NCI-H1092 (cell line): ENCODE measurements at places on chromosomes 2 and 18.

DNA sequence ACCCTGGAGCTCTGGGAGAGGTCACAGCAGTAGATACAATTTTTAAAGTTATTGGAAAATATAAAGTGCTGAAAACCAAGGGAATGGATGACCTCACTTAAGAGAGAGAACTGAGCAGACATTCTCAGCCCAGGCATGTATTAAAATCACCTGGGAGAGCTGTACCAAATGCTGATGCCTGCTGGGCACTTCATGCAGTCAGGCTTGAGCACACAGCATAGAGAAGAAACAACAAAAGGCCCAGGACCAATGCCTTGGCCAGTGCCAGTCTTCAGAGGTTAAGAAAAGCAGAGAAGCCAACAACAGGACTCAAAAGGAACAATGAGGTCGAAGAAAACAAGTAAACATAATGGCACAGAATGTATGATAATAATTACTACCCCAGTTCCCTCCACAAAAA, 211.8 kb downstream of the L3MBTL4 start:
- no peak for DNase-seq

DNA sequence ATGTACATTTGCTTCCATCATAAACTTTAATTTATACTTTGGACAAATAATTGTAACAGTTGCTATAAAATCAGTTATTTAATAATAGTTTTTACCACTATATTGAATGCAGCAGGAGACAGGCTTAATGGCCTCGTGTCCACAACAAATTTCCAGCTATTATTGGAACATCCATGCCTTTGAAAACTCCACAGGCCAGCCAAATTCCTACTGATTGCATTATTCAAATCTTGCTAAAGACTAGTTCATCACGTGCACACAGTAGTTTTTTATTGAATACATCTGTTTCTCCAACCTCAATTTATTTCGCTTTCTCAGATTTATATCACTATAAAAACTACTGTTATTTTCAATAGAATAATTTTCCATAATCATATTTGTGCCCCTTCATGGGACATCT, 18.4 kb upstream of the PTPRM start:
- DNase-seq: no peak

DNA sequence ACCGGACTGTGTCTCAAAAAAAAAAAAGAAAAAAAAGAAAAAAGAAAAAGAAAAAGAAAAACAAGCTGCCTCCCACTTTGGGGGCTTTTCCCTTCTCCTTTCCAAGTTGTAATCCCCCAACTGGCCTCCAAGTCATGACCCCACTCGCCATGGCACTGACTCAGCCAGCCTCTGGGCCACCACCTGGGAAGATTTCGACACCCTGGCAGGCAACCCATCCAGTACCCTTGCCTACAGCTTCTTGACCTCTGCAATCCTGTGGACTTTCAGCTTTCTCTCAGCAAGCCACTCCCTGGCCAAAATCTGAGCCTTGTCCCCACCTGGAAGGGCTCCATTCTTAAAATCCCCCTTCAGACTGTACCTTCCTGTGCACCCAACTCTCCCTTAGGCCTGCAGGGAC, 22.3 kb upstream of the FOSL2 start:
- DNase-seq: no peak

DNA sequence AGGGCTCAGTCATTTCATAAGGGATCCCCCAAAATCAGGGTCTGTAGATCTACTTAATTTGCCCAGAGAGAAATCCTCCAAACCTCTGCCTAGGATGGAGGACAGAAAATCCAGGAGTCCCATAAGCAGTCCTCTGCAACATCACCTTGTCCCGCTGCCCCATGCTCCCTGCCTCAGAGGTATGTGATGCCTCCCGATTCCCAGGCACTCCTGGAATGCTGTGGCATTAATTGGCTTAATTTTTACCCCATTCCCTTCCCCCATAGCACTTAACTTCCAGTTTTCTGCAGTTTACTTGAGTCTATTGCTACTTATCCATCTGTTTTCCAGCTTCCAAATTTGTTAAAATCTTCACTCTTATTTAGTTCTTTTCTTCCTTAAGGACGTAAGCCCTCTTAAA, 91.6 kb upstream of the TSPYL6 start:
- no peak for DNase-seq

GRCh38 chr2:174635776-174636404, 38.3 kb upstream of the WIPF1 start:
- no peak for DNase-seq

GRCh38 chr2:35174845-35175244, 1180.7 kb upstream of the CRIM1 start:
- no peak for DNase-seq

- DNase-seq: no peak
Observed at GRCh38 chr18:21742315-21742687, 1.7 kb downstream of the MIB1 start.

DNA sequence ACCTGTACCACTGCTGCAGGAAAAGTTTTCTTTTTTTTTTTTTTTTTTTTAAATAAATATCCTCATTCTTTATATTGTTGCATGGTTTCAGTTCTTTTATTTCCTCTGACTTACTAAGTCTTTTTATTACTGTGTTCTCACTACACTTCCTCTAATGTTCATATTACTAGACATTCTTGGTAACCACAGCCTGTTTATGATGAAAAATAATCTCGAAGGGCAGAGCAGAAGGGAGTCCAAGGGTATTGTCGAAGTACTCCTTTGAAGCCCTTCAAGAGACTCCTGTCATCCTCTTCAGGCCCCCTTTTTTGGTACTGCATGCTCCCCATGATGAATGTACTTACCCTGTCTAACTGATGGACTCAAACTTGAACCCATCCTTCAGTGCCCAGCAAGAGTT, 61.2 kb downstream of the RND3 start:
- no peak for DNase-seq

DNA sequence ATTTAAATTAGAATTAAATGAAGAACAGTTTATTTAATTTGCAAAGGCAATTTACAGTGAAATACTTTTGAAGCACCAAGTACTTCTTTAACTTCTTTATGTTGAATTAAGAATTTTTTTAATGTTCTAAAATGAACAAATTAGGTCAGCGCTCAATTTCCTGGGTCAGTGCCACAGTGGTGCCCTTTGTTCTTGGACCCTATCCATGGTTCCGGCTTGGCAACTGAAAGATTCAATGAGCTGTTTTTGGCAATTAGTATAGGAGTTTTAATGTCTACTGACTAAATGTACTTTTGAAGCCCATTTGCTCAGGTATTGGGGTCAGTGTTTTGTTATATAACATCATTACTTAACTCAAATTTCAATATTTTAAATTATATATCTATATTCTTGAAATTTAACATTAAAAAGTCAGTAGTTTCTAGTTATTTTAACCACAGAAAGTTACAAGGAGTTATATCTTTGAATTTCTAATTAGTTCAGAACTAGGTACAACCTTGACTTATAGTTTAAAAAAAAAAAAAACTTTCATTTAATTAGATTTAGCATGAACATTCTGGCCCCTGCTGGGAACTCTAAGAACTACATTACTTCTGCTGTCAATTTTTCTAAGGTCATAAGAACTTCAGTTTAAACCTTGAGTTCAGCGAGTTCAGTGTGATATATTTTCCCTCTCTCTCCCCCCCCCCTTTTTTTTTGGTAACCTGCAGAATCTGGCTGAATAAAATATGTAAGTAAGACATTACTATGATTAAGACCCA, 7.6 kb upstream of the MSTN start:
- peak; percentile 1 for DNase-seq

GRCh38 chr2:42804891-42805290, 12.5 kb upstream of the HAAO start:
- no peak for DNase-seq

DNA sequence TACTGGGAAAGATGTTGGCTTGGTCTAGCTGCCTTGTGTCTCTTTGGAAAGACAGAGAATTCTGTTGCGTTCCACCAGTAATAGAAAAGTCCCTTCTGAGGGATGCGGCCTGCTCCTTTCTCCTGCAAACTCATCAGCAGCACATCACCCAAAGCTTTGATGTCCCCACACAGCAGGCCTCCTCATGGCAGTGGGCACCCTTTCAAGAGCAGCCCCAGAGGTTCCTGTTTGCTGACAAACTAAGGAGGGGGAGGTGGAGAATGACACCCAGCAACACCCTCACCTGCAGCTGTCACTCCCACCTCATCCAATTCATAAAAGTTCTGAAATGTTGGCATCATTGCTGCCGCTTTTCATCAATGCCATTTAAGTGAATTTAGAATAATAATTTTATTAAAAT, 556.6 kb downstream of the BCL11A start:
- DNase-seq: no peak

DNA sequence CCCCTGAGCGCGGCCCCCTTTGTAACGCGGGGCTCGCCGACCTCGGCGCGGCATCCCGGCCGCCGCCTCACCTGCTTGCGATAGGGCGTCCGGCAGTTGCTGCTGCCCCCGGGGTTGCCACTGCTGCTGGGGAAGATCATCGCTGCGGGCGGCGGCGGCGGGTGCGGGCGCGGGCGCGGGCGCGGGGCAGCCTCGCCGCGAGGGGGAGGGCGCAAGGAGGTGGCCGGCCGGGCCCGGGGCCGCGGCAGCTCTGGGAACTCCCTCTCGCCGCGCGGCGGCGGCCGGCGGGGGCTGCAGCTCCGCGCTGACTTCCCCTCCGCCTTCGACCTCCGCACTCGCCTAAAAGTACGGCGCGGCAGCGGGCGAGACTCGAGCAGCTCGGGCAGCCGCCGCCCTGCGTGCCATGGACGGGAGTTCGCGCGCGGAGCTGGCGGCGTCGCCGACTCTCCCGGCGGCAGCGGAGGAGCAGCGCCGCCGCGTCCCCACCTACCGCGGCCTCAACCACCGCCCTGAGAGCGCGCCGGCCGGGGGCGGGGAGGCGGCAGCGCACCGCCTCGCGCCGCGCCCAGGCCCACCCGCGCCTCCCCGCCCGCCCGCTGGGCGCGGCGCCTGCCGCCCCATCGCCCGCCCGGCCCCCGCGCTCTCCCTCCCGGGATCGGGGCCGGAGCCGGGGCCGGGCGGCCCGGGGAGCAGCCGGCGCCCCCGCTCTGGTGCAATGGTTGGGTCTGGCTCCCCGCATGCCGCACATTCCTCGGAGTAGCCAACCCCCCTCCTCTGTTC, 86.0 kb downstream of the RBMS1 start:
- DNase-seq: no peak

DNA sequence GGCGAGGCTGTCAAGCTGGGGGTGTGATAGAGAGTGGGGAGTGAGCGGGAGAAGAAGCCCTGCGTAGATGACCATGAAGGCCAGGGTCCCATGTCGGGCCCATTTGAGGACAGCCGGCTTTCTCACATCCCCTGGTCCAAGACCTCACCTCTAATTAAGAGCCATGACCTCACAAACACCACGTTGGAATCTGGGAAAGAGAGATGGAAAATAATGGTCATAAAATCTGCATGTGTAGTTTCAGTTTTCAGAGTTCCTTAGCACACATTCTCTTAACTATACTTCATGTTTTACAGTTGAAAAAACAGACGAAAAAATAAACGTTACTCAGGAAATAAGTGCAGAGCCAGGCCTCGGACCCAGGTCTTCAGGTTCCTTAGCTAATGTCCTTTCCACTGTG, 244.8 kb upstream of the SIX2 start:
- DNase-seq: no peak

DNA sequence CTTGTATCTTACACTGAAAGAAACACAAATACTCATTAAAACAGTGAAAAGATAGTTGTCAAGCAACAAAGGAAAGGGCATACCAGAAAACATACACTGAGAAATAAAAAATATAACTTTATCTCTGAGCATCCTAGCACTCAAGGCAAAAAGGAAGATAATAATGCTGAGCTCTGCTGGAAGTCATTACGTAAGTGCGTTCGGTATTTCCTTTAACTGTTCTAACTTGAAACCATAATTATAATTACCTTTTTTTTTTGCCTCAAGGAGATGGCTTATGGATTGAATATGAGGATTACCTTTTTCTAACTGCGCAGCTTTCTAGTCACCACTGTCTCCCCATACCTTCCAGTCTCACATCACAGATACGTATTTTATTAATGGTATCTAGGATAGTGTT, 308.1 kb downstream of the GBX2 start:
- DNase-seq: no peak

- peak; percentile 58 for DNase-seq
Observed at GRCh38 chr18:74898965-74899364, 301.3 kb downstream of the ZNF407 start.

DNA sequence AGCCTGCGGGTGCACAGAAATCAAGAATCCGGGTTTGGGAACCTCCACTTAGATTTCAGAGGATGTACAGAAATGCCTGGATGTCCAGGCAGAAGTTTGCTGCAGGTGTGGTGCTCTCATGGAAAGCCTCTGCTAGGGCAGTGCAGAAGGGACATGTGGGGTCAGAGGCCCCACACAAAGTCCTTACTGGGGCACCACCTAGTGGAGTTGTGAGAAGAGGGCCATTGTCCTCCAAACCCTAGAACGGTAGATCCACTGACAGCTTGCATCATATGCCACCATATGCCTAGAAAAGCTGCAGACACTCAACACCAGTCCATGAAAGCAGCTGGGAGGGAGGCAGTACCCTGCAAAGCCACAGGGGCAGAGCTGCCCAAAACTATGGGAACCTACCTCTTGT, 833.0 kb downstream of the TMEM182 start:
- DNase-seq: no peak

DNA sequence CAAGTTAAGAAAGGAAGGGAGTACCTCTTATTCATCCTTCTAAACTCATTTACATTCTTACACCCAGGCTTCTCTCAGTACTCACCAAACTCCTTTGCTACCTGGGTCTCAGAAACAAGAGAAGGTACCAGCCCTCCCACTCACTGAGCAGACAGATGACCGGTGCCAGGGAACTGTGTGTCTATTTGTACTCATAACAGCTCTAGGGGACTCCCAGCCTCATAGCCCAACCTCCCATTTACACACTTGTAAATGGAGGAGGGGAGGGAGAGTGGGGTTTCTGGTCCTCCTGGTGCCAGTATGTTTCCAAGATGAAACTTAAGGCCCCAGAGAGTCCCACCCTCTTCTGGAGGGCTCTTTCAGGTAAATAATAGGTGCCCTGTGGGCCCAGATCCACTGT, 42.8 kb upstream of the SIGLEC15 start:
- DNase-seq: no peak

- DNase-seq: no peak
Observed at GRCh38 chr2:167289651-167290410, 401.6 kb downstream of the XIRP2 start.

- no peak for DNase-seq
Observed at GRCh38 chr2:221629468-221629867, 57.4 kb upstream of the EPHA4 start.

GRCh38 chr2:58407487-58407886, 166.4 kb upstream of the FANCL start:
- DNase-seq: no peak

DNA sequence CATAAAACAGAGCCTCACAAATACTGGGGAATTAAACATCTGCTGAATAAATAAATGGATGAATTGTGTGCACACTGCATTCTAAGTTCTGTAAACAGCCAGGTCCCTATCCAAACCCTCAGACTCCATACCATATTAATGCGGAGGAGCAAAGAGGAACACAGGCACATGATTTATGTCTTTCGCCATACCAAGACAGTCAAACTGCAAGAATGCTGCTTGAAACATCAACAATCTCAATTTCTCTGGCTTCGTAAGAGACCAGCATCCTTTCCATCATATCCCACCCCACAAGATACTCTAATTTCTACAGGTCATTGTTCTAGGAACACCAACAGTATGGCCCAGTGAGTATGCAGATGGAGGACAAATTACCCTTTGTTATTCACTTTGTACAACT, 15.0 kb downstream of the KANSL3 start:
- DNase-seq: no peak

- DNase-seq: no peak
Observed at GRCh38 chr2:98175811-98176210, 88.8 kb downstream of the VWA3B start.
